ENCODE measurements at places on chromosomes 6 and 20. TPM values are rescaled to one million over a fixed set of nuclear protein-coding genes. Genes with fewer than 3 reads are reported as not detected.

The TSPO2 gene
- not detected for total RNA-seq

The HTR1B gene
- not detected for total RNA-seq

The TRDN gene
- total RNA-seq, result not detected

The UST gene
- total RNA-seq, result 2.9 TPM

The NT5E gene
- total RNA-seq, result 30.7 TPM

The METTL24 gene
- total RNA-seq, result 0.55 TPM

The WASF1 gene
- 0.72 TPM for total RNA-seq

The SEC63 gene
- 64.7 TPM for total RNA-seq

The ACTR5 gene
- total RNA-seq, result 11.9 TPM

The NOX3 gene
- total RNA-seq, result not detected

The SLC22A7 gene
- total RNA-seq, result not detected

The SIGLEC1 gene
- 0.25 TPM for total RNA-seq

The HLA-DOB gene
- total RNA-seq, result 3.1 TPM

The MOG gene
- total RNA-seq, result not detected

The EYS gene
- not detected for total RNA-seq

The CD93 gene
- 0.47 TPM for total RNA-seq

The ARFRP1 gene
- total RNA-seq, result 68.8 TPM

All from activated naive CD8-positive, alpha-beta T cell treated with anti-CD3 and anti-CD28 coated beads, Interleukin-2, amount 10 ng/mL, durations not matched to agents 7 days and 5 days (primary cell).